ENCODE measurements at places on chromosomes 2 and 18.
A peak's percentile ranks its signal among the peaks of the same experiment; 100 is the strongest.

- peak; percentile 86 for DNase-seq
These were observed 61.5 kb upstream of the KLF7 start for GRCh38 chr2:207227062-207227748.

DNA sequence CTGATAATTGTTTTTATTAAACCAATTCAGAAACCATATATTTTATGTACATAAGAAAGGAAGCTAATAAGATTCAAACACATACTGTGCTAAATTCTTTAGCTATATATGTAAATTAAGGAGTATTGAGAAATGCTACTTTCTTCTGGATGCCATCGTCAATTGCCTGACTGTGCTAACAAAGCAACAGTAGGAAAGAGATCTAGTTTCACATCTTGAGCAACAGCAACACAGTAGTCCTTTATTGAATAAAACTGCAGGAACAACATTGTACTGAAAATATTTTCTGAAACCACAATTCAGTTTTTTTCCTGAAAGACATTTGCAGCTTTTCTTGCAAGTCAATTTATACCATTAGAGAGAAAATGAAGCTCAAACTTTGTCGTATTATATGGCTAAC lies 1404.9 kb upstream of the SLC39A10 start:
- DNase-seq, result no peak

GRCh38 chr2:102233132-102233884 lies 46.5 kb downstream of the IL1RL2 start:
- DNase-seq, result peak; percentile 71

DNA sequence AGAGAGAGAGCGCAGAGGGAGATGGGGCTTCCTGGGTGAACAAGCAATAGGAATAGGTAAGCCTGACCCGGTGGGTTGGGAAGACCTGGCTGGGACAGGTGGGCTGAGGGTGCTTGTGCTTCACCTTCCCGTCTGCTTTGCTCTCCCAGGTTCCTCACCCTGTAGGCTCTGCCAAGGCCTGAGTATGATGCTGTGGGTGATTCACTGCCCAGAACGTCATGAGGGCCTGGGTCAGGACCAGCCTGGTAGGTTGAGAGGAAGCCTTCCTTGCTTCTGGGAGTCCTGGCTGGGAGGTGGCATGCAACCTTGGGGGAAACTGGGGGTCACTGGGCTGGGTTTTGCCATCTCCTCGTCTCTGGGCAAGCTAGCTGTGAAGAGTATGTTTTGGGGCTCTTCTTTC lies 220.2 kb upstream of the APCDD1 start:
- no peak for DNase-seq

DNA sequence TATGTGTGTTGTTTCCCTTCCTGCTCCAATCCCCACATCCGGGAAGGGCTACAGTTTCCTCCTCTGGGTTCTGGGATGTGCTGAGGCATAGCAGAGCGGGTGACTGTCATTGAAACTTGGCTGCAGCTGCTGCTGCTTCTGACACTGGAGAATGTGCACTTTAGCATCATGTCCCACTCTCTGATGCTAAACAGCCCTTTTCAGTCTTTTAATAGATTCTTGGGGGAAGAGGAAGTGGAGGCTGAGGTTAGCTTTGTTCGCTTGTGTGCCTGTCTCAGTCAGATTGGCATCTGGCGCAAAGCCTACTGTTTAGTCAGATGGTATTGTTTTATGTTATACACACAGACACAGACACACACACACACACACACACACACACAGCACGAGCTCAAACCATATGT lies 136.5 kb upstream of the RND3 start:
- no peak for DNase-seq

DNA sequence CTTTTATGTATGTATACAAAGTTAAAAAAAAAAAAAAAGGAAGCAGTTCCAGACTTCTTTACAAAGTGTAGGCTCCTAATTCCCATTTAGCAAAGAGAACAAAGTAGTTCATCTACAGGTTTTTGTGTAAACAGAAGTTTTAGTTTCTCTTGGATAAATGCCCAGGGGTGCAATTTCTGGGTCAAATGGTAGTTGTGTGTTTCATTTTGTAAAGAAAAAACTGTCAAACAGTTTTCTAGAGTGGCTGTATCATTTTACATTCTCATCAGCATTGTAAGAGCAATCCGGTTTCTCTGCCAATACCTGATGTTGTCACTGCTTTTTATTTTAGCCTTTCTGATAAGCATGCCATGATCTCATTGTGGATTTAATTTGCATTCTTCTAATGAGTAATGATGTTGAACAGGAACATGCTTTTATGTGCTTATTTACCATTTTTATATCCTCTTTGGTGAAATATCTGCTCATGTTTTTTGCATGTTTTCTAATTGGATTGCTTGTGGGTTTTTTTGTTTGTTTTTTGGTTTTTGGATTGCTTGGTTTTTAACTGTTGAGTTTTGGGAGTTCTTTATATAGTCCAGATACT lies 16.6 kb upstream of the PSME4 start:
- DNase-seq, result no peak

DNA sequence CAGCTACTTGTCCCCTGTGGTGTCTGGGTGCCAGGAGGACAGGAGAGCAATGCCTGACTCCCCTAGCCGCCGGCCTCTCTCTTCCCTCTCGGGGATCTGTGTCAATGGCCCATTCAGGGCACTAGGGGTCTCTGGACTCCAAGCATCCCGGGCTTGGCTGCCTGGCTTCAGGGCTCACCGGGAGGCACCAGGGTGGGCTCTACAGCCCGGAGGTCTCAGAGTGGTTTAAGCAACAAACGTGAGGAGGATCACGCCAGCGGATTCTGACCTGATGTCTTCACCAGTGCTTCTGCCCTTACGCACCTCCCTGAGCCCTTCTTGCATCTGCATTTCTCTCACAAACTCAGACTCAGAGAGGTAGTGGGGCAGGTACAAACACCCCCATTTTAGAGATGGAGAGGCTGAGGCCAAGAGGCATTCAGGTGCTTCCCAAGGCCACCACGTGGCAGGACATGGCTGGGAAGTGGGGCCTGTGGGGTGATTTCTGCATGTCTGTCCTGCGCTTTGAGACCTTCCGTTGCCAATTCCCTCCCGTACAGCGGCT lies 243.0 kb downstream of the CELF4 start:
- peak; percentile 69 for DNase-seq

DNA sequence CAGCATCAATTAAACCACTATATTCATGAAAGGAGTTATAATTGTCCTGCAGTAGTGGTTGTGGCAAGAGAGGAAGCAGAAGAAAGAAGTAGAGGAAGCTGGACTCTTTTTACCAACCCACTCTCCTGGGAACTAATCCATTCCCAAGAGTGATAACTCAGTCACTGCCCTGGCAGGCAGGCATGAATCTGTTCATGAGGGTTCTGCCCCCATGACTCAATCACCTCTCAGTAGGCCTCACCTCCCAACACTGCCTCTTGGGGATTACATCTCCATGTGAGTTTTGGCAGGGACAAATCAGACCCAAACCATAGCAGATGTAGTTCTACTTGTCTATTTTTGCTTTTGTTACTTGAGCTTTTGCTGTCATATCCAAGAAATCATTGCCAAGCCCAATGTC lies 232.7 kb upstream of the MAP2 start:
- no peak for DNase-seq

GRCh38 chr2:239360421-239361310 lies 40.2 kb downstream of the HDAC4 start:
- DNase-seq, result peak; percentile 25

DNA sequence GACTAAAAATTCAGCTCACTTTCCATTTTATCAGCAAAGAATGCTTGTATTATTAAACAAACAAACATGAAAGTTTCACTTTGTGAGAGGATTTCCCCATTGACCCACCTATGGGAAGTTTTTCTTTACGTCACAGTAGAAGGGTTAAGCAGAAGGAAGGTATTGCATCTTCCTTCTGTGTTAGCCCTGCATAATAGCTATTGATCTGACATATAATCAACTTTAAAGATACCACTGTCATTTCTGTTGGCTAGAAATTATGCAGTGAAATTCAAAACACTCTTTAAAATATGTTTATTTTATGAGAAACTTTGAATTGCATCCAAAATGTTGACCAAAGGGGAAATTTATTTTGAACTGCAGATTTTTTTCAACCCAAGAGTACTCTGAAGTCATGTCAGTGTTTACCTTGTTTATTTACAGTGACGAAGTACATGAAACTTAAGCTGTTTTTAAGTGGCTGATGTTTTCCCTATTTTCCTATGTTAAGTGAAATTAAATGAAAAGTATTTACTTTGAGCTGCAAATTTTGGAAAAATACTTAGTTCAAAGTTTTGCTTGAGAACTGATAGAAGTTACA lies 566.4 kb downstream of the ZEB2 start:
- no peak for DNase-seq

DNA sequence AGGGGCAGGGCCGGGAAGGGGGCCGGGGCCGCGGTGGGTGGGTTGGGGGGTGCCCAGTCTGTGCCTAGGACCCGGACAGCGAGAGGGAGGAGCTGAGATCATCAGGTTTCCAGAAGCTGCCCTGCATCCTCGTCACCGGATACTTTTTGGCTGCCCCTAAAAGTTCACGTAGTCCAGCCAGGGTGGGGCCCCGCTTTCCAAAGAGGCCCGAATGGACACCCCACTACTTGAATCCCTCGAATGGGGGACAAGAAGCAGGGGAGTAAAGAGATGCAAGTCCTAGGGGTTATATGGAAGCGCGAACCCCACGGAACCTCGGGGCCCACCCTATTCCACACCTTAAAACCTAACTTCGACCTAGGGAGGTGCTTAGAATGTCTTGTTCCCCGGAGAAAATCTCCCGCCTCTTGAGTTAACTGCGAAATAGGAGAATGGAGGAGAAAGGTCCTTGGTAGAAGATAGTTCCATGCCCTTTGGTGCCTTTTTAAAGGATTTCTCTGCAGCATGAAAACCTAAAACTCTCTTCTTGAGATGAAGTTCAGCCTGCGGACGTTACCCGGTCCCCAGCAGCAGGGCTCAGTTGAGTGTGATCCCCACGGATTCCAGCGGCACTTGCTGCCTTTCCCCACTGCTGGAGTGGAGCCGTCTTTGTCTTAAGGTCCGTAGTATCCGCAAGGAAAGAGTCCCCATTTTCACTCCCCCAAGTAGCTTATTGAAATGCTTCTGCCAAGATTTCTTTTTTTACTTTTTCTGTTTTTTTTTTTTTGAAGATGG lies 2.1 kb upstream of the RNF152 start:
- no peak for DNase-seq

DNA sequence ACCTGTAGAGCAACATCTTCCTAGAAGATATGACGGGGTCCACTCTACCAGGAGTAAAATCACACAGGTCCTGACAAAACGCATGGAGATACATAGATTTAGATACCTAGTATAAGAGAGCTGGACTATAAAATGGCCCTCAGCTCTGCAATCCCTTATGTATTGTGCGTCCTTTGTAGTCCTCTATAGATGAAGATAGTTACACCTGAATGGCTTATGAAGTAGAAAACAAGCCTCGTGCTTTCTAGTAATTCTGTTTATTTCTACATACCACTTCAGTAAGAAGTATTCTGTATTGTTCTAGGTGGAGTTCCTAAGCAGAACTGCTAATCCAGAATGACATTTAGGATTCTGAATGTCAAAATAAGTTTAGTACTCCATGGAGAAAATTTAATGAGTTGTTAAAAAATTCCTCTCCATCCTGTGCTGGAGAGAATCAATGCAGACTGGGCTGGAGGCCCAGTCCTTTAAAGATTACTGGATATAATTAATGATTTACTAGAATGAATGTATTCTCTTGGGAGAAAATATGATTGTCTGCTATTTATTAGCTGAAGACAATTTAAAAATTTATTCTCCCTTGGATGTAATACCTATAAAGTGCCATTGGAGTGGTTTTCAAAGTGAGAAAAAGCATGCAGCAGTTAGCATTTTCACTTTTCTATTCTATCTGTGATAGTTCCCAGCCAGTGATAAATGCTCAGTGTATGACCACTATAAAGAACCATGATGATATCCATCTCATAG lies 147.3 kb upstream of the UNC80 start:
- no peak for DNase-seq

DNA sequence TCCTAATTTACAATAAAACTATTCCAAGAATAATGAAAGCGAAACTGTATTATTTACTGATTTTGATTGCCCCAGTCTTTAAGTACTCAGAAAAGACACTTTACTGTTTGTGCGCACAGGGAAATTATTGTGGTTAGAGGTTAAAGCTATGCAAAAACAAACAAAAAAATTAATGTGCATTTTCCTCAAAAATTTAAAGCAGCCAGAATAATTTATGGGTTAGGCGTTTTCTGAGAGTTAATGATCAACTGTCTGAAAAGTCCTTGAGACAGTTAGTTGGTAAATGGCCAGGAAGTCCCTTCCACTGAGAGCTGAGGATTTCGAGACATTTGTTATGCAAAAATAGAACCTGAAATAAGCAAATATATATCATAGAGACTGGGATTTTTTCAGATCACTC lies 143.3 kb downstream of the IRS1 start:
- no peak for DNase-seq

- no peak for DNase-seq
These were observed 54.9 kb downstream of the CERKL start for GRCh38 chr2:181602017-181602416.

GRCh38 chr2:47984041-47984440 lies 77.7 kb upstream of the FBXO11 start:
- DNase-seq, result no peak

DNA sequence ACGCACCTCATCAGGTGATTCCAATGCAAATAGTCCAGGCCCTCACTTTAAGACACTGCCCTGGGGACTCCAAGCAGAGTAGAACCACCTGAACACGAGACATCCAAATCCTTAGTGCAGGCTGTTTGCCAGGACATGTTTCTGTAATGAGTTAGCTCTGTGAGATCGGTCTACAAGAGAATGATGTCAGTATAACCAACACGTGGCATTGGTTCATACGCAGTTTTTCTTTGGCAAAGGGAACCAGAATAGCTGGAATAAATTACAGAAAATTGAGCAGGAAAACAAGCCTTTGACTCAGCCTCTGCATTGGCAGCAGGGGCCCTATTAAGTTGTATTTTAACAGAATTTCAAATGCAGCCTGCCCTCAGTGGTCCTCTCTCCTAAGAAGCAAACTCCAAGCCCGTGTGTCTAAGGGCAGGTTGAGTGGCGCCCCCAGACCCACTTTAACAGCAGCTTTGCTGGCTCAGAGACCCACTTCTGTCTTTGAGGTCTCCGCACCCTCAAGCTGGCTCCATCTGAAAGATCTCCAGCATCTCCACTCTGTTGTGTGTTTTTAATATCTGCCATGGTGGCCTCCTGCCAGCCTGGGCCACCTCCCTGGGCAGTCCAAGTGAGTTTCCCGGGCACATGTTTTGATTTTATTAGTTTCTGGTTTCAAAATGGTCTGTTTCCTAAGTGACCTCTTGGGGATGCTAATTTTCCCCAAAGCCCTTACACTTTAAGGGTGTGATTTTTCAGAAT lies 61.3 kb downstream of the ALPK2 start:
- no peak for DNase-seq

GRCh38 chr2:172889768-172890430 lies 154.3 kb downstream of the RAPGEF4 start:
- no peak for DNase-seq

DNA sequence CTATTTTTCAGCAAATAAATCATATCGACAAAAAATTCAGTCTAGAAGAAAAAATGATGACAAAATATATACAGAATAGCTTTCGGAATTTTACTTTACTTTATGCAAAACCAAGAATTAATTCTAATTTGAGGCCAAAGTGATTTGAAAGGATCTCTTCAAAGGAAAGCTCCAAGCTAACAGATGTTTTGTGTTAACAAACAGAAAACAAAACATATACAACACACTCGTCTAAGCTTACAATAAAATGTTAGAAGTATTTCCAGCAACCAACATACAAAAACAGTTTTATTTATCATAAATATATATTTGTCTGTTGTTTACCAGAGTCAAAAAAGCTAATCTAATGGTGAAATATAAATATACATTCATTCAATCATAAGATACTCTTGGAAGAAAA lies 118.1 kb upstream of the CHRNA1 start:
- DNase-seq, result no peak

All from H9 (cell line).